GM04503 (cell line): ENCODE measurements at places on chromosomes 5 and 9.

GRCh38 chr9:133131506-133131905, 10.5 kb upstream of the RALGDS start:
- DNase-seq, result no peak

DNA sequence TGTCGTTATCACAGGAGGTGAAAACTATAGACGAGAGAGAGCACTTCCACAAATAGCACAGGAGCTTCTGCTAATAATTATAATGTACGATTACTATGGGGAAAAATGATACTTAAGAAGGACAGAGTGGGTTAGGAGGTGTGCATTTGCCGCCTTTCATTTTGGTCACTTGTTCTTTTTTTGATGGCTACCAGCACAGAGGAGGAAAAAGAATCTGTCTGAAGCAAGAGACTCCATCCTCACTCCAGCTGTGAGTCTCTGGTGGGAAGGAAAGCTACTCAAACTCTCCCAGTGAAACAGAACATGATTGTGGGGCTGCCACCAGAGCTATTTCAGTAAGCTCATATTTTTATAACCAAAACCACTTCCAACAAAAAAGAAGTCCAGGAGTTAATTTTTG, 270.4 kb upstream of the TMEM161B start:
- no peak for DNase-seq

- DNase-seq, result no peak
Measured at GRCh38 chr5:29462241-29462640, 1731.2 kb upstream of the CDH6 start.

- no peak for DNase-seq
Measured at GRCh38 chr5:81854915-81855314, 104.0 kb upstream of the SSBP2 start.

GRCh38 chr9:112074250-112075008, 100.7 kb downstream of the SUSD1 start:
- DNase-seq, result peak; percentile 95

GRCh38 chr9:23044549-23044948, 597.9 kb downstream of the DMRTA1 start:
- DNase-seq, result no peak

DNA sequence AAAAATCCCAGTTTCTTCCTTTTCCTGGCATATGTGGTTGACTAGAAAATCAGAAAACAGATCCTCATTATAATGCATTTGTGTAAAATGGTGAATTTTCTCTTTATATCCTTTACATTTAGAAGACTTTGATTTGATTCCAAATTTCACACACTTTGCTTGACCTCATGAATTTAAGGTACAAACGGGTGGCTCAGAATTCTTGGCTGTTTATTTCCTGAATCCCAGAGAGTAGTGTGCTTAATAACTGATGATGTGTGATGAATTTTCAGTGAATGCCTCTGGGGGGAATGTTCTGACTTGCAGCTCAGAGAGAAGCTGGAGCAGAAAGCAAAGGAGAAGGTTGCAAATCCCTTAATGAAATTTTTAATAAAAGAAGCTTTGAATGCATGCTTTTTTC, 126.8 kb downstream of the SPATA31D1 start:
- DNase-seq, result no peak

- no peak for DNase-seq
Measured at GRCh38 chr9:104905153-104905901, 22.6 kb downstream of the ABCA1 start.

GRCh38 chr9:32251539-32251938, 132.9 kb upstream of the ACO1 start:
- DNase-seq, result peak; percentile 1
